Uterus (tissue), 4 donors: ENCODE measurements at places on chromosomes 4 and X. TPM values are rescaled to one million over a fixed set of nuclear protein-coding genes. Genes with fewer than 3 reads are reported as not detected.

CWH43 gene
- total RNA-seq, result not detected

CXCL13 gene
- total RNA-seq, result not detected

DNA sequence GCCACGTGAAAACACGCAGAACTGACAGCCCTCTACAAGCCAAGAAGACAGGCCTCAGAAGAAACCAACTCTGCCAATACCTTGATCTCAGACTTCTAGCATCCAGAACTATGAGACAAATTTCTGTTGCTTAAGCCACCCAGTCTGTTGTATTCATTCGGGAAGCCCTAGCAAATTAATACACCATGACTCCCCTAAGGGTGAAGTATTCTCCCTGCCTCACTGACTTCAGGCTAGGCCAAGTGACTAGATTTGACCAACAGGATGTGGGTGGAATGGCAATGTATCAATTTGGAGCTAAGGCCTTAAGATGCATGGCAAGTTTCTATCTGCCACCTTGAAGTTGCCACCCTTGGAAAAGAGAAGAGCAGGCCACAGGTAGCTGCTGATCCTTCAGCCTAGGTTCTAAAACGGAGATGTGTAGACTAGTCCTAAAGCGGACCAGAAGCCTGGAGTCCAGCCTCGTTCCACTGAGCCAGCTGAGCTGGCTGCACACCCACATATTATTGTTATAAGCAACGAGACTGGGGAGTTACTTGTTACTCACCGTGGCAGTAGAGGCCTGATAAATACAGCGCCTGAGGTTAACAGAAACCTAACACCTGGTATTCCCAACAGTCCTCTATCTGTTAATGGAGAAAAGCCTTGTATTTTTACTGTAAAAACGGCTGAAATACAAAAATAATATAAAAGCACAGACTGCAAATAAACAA is 16.4 kb downstream of the SCARB2 start:
- peaks cover 16% of the 10 kb centered on the region for H3K4me1 ChIP-seq
- no peak for DNase-seq
- peak overlapping the region; percentile 84 for H3K27ac ChIP-seq
- H3K27me3 ChIP-seq, result no peaks in the 10 kb centered on the region

- no peak overlapping the region for H3K27ac ChIP-seq
- no peaks in the 10 kb centered on the region for H3K4me1 ChIP-seq
- no peak overlapping the region for H3K4me3 ChIP-seq
- no peaks in the 10 kb centered on the region for H3K27me3 ChIP-seq
- no peaks in the 10 kb centered on the region for H3K36me3 ChIP-seq
Measured at GRCh38 chrX:2566055-2566454, 65.3 kb upstream of the DHRSX start.

DNA sequence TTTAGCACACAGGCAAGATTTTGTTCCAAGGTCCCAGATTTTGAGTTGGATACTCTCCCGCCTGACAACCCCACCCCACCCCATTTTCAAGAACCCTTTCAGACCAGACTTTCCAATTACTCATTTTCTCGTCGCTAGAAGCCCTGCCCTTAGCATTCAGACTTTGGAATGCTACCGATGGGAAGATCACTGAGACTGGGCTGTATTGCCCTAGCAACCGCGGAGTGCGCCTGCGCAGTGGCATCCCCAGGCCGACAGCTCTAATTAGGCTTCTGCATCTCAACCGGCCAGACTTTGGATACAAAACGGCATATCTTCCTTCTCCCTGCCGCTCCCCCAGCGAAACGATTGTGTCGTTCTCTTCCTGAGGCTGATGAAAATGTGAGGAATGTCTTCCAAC is 3.4 kb downstream of the MAGEE2 start:
- no peaks in the 10 kb centered on the region for H3K4me1 ChIP-seq
- H3K4me3 ChIP-seq, result no peak overlapping the region
- DNase-seq, result no peak
- H3K36me3 ChIP-seq, result no peaks in the 10 kb centered on the region
- H3K27me3 ChIP-seq, result no peaks in the 10 kb centered on the region
- H3K27ac ChIP-seq, result no peak overlapping the region

DNA sequence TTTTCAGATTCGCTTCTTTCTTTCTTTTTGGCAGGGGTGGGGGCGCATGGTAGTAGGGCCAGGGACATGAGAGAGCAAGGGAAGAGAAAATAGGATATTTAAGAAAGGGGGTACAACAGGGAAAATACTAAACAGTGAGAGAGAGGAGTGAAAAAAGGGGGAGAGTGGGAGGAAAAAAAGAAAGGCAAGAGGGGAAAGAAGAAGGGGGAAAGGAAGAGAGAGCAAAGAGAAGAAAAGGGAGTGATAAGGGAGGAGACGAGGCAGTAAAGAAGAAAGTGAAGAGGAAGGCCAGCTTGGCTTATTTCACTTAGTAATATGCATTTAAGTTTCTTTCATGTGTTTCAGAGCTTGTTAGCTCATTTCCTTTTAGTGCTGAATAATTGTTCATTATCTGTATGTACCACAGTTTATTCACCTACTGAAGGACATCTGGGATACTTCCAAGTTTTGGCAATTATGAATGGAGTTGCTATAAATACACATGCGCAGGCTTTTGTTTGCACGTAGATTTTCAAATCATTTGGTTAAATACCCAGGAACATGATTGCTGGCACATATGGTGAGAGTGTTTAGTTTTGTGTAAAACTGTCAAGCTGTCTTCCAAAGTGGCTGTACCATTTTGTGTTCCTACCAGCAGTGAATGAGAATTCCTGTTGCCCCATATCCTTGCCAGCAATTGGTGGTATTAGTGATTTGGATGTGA is 37.3 kb downstream of the CASP6 start:
- no peaks in the 10 kb centered on the region for H3K27me3 ChIP-seq
- no peak for DNase-seq
- no peak overlapping the region for H3K4me3 ChIP-seq
- no peaks in the 10 kb centered on the region for H3K36me3 ChIP-seq
- no peaks in the 10 kb centered on the region for H3K4me1 ChIP-seq

GRCh38 chr4:99029018-99029735 is 33.7 kb downstream of the METAP1 start:
- H3K4me3 ChIP-seq, result no peak overlapping the region
- no peaks in the 10 kb centered on the region for H3K4me1 ChIP-seq

- DNase-seq, result no peak
- no peaks in the 10 kb centered on the region for H3K4me1 ChIP-seq
- no peaks in the 10 kb centered on the region for H3K36me3 ChIP-seq
- no peak overlapping the region for H3K4me3 ChIP-seq
- H3K27ac ChIP-seq, result no peak overlapping the region
Measured at GRCh38 chr4:48739560-48740019, 40.5 kb downstream of the FRYL start.

DNA sequence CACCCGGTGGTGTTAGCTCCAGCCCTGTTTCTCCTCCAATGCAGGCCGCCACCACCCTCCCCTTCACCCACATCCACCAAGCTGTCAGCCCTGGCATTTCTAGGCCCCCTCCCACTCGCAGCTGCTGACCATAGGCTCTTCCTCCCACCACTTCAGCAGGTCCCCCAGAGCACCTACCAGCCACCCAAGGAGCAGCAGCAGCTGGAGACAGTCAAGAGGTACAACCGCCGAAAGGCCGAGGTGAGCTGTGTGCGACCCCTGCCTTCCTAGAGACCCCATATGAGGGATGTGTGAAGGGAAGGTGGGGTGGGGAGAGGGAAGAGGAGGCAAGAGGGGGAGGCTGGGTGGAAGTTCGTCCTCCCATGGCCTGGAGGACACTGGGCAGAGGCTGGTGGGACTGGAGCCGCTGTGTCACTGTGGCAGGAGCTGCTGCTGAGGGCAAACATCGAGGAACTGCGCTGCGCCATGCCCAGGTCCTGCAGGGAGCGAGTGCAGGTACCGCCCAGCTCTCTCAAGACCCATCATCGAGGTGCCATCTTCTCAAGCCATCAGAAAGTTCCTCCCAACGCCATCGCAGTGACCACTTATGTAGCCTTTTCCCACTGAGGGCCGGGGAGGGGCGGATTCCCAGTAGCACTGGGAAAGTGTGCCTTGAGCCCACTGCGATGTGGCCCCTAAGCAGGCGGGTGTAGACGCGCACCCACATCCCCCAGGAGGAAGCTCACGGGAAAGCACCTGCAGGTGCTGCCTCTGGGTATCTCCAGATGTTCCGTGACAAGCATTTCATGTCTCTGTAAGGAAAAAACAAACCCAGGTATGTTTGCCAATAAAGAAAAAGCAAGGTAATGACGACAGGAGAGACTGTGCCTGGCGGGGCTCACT is 19.2 kb upstream of the RNF4 start:
- H3K36me3 ChIP-seq, result no peaks in the 10 kb centered on the region
- H3K4me1 ChIP-seq, result no peaks in the 10 kb centered on the region
- DNase-seq, result no peak
- no peak overlapping the region for H3K27ac ChIP-seq
- H3K4me3 ChIP-seq, result no peak overlapping the region

DNA sequence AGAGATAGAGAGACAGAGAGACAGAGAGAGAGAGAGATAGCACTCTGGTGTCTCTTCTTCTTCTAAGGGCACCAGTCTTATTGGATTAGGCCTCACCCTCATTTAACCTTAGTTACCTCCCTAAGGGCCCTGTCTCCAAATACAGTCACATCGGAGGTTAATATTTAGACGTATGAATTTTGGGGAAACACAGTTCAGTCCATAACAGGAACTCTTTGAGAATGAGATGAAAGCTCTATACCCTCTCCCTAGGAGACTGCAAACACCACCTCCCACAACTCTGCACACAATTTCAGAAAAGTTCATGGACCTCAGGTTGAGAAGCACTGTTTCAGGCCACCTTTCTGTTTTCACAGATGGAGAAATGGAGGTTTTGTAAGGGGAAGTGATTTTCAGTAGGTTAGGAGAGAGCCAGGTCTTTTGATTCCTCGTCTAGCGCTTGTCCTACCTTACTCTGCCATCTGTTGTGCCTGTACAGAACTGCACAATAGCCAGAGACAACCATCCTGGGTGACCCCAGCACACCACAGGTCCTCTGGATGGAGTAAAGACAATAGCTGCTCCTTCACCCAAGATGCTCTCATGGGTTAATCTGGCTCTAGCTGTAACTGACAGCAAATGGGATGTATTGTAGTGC is 16.9 kb upstream of the LOC101059915 start:
- no peaks in the 10 kb centered on the region for H3K27me3 ChIP-seq
- no peak for DNase-seq
- H3K4me3 ChIP-seq, result no peak overlapping the region
- no peaks in the 10 kb centered on the region for H3K4me1 ChIP-seq

- no peak overlapping the region for H3K27ac ChIP-seq
- no peaks in the 10 kb centered on the region for H3K36me3 ChIP-seq
- no peak for DNase-seq
- H3K27me3 ChIP-seq, result no peaks in the 10 kb centered on the region
- H3K4me3 ChIP-seq, result no peak overlapping the region
- H3K4me1 ChIP-seq, result no peaks in the 10 kb centered on the region
Measured at GRCh38 chr4:36010397-36010929, 233.9 kb downstream of the ARAP2 start.
